Activated CD8-positive, alpha-beta memory T cell treated with anti-CD3 and anti-CD28 coated beads for 1 hour (primary cell): ENCODE measurements at places on chromosomes 2 and 18.

DNA sequence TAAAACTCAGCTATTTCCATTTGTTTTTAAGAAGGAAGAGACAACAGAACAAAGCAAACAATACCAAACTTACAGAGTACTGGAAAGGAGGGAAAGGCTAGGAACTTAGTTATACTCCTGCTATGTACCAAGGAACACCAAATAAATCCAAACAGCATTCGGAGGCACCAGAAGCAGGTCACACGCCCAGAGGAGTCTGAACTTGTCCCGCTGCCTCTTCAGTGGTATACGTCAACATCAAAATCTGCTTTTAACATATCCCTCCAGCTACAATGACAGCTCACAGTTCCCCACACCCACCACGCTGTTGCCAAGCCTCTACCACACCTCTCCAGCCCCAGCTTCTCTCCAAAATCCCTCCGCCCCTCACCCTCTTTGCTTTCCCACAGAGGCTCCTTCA, 17.3 kb downstream of the C2orf76 start:
- no peak for DNase-seq

DNA sequence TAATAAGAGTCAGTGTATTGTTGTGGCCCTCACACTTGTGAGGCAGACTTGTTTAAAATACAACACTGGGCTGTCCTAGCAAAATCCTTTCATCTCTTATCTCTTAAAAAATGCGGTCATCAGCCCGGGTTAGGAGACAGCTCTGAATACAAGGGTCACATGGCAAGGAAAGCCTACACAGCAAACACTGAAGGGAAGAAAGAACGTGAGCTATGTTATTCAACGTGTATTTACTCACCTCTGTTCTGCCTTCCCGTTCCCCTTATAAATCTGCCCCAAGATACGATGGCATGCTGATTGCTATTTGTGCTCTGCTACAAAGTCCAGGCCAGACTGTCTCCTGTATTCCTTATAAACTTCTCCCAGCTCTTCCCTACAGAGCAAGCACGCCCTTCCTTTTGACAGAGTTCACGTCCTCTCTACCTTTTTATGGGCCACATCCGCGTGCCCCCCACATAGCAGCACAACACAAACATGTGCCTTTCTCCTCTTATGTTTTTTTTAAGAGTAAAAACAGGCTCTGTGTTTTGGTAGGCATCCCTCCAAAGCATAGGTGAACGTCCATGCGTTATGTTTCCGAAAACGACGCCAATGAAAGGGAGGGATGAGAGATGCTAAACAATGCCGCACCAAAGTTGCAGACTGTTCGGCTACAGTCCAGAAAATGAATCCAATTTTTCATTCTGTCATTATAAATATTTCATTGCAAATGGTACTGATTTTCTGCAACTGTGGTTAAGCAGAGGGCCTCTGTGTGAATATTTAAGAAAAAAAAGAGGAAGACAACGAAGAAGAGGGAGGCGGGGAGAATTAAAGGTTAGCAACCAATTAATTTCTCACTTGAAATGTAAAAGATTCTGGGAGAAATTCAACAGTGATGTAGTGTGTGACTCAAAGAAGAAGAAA, 274.7 kb downstream of the ZNF521 start:
- DNase-seq = no peak

- no peak for DNase-seq
Measured at GRCh38 chr2:102346381-102347130, 9.0 kb upstream of the IL18R1 start.

- DNase-seq = no peak
Measured at GRCh38 chr2:73823916-73824523, 4.7 kb upstream of the STAMBP start.

GRCh38 chr2:168529900-168530561, 74.0 kb downstream of the CERS6 start:
- DNase-seq = no peak
